Right atrium auricular region (tissue), 2 donors: ENCODE measurements at places on chromosomes 11 and 22. TPM values are rescaled to one million over a fixed set of nuclear protein-coding genes. Genes with fewer than 3 reads are reported as not detected.

DNA sequence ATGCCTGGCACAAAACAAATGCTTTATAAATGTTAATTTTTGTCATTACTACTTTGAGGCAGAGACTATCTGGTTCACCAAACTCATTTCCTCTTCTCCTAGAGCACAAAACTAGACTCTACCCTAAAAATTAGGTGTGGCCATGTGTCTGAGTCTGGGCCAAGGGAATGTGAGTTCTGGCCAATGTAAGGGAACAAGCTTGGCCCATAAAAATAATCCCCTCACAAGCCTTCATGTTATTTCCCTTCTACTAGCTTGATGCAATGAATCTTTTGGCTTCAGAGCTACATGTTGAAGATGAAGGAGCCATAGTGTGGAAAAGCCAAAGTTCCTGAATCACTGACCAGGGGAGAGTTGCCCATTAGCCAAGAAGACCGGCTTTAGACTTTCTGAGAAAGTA lies 406.5 kb upstream of the CCDC90B start:
- DNase-seq = no peak

DNA sequence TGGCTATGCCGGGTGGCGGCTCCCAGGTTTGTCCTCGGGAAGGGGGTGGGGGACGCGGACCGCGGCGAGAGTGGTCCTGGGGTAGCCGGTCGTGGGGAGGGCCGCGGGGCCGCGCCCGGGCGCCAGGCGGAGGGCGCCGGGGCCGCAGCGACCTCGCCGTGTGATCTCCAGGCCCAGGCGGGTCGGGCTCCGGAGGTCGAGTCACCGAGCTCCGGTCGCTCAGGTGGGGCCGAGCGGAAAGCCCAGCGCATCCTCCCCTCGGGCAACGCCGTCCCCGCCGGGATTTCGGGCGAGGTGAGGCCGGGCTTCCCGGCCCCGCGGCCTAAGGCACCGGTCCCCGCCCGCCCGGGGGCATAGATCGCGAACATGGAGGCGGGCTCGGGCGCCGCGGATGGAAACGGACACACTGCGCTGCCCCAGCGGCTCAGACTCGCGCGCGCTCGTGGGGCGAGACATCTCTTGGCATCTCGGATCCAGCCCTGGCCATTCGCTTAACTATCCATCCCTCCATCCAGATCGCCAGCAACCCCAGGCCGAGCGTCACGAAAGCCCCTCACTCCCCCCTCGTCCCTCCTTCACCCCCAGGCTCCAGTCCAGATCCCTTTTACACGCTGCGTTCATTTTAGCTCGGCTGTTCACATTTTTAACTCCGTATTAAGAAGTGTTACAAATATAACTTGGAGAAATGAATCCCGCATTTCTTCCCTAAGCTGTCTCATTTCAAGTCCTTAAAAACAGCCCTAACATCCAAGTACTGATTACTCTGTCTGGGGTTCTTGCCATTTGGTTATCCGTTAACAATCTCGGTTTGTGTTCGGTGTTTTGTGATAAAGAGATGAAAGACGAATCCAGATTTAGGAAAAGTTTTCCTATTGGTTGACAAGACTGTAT lies 460 bp downstream of the ZC3H12C start:
- peak; percentile 64 for DNase-seq

GRCh38 chr11:1564535-1565172 lies 7.4 kb downstream of the DUSP8 start:
- DNase-seq = peak; percentile 84

- no peak for DNase-seq
These were observed 235.9 kb upstream of the DDI1 start for GRCh38 chr11:103800406-103801114.

Gene CYP2D6
- total RNA-seq = not detected
